Cerebellar nuclear complex (tissue), 1 donor: ENCODE measurements at places on chromosomes 16 and 17.

- DNase-seq: no peak
These were observed 915.1 kb upstream of the EEF2KMT start for GRCh38 chr16:6012716-6013115.

DNA sequence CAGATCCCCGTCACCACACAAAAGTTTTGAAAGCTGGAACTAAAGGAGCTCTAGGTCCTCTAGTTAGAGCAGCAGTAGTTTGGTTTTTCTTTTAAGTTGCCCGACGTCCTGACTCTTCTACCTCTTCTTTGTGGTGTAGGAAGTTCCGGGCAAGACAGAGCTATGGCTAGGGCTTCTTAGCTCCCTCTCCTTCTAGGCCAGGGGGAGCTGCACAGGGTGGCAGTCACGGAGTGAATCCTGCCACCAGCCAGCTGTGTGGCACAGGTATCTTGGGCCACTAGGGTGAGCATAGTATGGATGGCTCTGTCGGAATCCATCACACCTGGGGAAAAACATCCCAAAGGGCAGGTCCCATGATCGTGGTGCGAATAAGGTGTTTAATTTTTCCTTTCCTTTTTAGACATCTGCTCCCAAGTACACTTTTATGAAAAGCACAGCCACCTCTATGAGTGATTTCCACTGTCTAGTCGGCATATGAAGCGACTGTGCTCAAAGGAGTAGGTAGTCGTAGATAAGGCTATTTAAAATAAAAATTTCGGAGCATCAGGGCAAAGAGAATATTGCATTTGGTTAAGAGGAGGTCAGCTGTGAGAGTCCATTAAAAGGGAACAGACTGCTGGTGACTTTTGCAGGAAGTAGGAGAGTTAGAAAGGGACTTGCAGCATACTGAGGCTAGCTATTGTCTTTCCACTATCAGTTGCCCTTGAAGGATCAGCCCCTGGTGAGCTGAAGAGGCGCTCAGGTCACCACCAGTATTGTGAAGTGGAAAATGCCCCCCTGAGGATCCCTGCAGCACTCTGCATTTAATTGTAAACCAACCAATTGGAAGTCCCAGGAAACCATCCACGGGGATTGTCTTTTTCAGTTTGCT is 2.1 kb downstream of the PRKCA start:
- no peak for DNase-seq

GRCh38 chr16:58170223-58170622 is 27.7 kb downstream of the CSNK2A2 start:
- DNase-seq: no peak

- no peak for DNase-seq
These were observed 304.7 kb downstream of the CA10 start for GRCh38 chr17:51853857-51854256.

DNA sequence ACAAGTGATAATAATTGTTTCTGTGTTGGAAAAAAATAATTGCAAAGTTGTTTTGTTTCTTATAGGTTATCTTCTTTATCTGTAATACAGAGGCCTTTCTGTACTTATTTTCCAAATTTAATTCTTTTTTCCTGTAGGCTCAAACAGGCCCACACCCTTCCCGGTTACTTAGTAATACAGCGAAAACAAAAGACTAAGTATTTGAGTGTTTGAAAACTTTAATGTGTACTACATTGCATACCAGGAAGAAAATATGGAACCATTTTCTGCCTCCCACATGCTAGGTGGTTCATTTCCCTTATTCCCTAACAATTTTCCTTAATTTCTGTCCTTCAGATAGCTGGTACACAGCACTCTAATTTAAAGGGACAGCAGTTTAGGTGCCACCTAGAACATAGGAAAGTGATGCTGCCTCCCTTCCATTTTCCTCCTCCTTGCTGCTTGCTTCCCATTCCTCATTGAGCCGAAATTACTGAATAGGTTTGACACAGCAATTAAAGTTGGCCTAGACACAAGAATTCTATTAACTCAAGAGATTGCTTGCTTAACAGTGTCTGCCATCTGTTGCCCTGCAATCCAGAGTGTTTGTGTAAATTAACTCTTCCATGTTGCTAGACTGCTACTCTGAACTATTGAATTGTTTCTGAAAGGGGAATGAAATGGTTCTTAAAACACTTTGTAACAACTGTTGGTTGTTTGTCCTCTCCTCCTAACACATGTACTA is 24.2 kb downstream of the CYB5B start:
- DNase-seq: no peak

DNA sequence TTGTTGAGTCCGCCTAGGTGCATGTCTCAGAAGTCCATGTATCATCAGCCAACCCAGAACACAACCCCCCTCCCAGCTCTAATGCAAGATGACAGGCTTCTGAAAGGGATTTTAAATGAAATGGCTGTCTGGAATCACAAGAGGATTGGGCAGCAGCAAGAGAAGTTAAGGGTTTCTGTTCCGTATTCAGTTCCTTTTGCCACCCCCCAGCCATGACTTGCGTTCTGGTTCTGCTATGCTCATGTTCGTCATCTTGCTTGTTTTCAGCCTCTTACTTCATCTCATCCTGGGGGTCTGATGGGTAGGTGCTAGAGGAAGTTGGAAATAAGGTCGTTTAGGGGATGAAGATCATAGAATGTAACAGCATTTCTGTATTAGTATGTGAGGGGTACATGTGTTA is 12.0 kb downstream of the MINK1 start:
- DNase-seq: no peak

- no peak for DNase-seq
These were observed 314.3 kb downstream of the MAP2K6 start for GRCh38 chr17:69728816-69729215.
